ENCODE measurements at places on chromosomes 6 and 20. TPM values are rescaled to one million over a fixed set of nuclear protein-coding genes. Genes with fewer than 3 reads are reported as not detected.

DNA sequence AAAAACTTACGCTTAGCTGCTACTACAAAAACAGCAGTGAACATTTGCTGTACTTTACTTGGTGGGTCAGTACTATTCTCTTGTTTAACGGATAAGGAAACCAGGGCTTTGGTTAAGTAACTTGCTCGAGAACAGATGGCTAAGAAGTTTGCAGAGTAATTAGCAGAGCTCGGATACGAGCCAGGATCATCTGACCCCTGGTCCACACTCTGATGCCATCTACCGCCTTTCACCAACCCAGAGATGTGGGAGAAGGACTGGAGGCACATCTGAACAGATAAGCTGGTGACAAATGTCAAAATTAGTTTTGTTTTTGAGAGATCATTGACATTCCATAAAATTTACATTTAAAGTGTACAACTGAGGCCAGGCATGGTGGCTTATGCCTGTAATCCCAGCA is 18.9 kb upstream of the RPL7L1 start:
- peaks cover 10% of the 10 kb centered on the region for H3K36me3 ChIP-seq
- no peak overlapping the region for H3K4me3 ChIP-seq
- no peaks in the 10 kb centered on the region for H3K27me3 ChIP-seq
- H3K27ac ChIP-seq = no peak overlapping the region

Gene UBE2C
- 117 TPM for total RNA-seq

Gene HMGN4
- 56.0 TPM for total RNA-seq

DNA sequence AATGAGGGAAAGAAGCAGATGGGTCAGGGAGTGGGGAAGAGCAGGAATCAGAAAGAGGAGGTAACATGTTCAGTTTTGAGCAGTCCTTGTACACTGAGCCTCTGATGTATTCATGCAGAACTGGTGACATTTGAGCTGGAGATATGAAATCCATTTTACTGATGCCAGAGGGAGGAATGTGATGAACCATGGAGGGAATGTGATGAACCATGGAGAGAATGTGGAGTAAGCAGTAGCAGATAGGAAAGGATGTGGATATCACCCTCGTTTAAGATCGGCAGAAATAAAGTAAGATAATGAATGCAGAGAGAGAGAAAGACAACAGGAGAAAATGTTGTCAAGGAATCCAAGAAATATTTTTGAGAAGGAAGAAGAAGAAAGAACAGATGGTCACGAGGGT is 231.6 kb downstream of the TBXT start:
- no peaks in the 10 kb centered on the region for H3K36me3 ChIP-seq
- no peak for DNase-seq
- H3K4me1 ChIP-seq = no peaks in the 10 kb centered on the region

Gene PRICKLE4
- total RNA-seq = 1.8 TPM

Gene ELOVL4
- 0.66 TPM for total RNA-seq

DNA sequence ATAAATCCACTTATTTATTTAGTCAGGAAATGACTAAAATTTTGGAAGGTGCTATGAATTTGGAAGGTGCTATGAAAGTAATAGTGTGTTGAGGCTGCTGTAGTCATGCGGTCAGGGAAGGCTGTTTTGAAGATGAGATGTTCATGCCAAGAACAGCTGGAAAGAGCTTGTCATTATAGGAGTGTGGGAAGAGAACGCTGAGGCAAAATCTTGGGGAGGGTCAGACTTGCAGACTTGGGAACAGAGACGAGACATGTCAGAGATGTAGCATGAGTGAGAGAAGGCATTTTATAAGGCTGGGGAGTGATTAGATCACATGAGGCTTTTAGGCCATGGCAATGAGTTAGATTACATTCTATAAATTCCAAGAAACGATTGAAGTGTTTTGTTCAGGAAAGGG is 124.0 kb upstream of the B3GAT2 start:
- H3K27ac ChIP-seq = no peak overlapping the region
- no peaks in the 10 kb centered on the region for H3K36me3 ChIP-seq
- no peaks in the 10 kb centered on the region for H3K27me3 ChIP-seq
- H3K4me3 ChIP-seq = no peak overlapping the region
- no peaks in the 10 kb centered on the region for H3K4me1 ChIP-seq
- no peak for DNase-seq

Gene TSPO2
- not detected for total RNA-seq

GRCh38 chr6:127539272-127539671 is 20.1 kb upstream of the MTCL3 start:
- H3K27ac ChIP-seq = no peak overlapping the region
- no peaks in the 10 kb centered on the region for H3K4me1 ChIP-seq
- no peaks in the 10 kb centered on the region for H3K36me3 ChIP-seq
- no peak for DNase-seq

Gene MEP1A
- total RNA-seq = 207 TPM

DNA sequence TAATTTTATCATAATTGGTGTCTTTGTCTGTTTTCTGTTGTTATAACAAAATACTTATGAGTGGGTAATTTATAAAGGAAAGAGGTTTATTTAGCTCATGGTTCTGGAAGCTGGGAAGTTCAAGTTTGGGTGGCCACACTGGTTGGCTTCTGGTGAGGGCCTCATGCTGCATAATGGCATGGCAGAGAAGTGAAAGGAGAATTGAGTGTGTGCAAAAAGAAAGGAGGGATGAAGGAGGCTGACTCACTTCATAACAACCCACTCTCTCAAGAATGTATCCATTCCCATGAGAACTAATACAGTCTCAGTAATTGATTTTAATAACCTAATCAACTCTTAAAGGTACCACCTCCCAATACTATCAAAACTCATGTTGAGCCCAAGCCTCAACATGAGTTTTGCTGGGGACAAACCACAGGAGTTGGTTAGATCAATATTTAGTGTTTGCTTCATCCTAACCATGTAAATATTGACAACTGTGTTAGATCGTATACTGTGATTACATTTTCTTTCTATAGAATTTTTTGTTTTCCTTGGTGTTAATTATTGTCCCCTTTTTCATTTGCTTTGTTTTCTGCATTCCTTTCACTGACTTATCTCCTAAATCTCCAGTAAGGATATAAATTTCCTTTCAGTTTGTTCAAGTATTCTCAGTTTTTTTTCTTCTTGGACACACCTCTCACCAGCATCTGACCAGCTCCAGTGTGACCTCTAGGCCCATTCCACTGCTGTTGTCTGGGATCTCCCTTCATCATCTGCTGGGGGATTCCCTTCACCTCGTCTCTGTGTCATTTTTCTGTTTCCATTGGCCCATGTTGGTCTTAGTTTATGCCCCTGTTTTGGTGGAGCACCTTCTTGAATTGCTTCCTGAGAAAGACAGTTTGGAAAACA is 54.8 kb upstream of the SCGN start:
- no peaks in the 10 kb centered on the region for H3K36me3 ChIP-seq
- DNase-seq = no peak
- no peaks in the 10 kb centered on the region for H3K27me3 ChIP-seq
- H3K4me3 ChIP-seq = no peak overlapping the region

DNA sequence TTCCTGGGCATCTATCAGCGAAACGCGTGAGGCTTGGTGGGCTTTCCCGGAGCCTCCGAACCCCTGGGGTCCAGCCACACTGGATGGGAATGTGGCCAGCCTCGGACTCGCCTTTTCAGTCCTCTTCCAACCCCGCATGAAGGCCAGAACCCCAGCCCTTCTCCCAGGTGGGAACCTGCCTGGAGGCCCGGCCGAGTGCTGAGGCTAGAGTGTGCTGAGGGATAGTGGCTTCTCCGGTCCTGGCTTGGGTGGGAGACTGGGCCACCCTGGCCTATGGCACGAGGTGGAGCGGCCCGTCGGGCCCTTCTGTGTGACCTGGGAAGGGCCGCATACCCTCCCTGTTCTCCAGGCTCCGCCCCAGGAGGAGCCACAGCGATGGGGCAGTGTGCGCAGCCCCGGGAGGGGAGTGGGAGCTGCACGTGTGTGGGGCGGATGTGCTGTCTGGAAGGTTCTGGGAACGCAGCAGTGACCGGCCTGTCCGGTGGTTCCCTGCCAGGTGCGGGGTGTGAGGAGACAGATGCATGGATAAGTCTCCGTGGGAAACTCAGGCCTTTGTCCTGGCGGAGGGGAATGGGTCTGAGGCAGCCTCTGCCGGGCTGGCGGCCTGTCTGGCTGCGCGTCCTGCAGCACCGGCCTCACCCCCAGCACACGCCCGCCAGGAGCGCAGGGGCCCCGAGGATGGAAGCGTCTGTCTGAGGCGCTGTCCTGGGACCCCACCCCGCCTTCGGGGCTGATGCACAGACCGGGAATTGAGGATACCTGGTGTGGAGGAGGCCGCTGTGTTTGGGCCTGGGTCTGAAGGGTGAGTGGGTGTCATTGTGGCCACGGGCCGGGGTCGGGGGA is 1.1 kb upstream of the BHLHE23 start:
- no peaks in the 10 kb centered on the region for H3K4me1 ChIP-seq
- no peak overlapping the region for H3K27ac ChIP-seq
- no peaks in the 10 kb centered on the region for H3K36me3 ChIP-seq
- DNase-seq = no peak
- peaks cover 85% of the 10 kb centered on the region for H3K27me3 ChIP-seq

Gene EDEM2
- 36.0 TPM for total RNA-seq

Gene CLPSL2
- not detected for total RNA-seq

DNA sequence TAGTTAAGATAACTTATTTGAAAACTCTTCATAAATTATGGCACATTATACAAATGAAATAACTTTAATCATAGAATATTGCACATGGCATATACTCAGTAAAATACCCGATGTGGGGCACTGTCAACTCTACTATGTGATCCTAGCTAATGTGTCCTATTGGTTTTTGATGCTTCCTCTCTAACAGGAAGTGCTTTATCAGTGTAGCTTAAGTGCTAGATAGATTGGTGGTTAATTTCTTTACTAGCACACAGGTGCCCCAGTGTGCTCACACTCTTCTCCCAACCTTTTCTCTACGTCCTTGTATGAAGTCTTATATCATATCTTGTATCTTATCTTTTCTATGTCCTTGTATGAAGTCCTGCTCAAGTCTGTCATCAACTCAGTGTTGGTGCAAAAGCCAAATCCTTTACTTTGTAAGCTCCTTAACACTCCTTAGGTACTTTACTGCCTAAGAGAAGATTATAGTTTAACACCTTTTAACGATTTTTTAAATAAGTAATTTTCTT is 358.9 kb downstream of the CENPW start:
- H3K4me3 ChIP-seq = no peak overlapping the region
- H3K27me3 ChIP-seq = no peaks in the 10 kb centered on the region
- H3K4me1 ChIP-seq = no peaks in the 10 kb centered on the region
- no peak overlapping the region for H3K27ac ChIP-seq
- no peaks in the 10 kb centered on the region for H3K36me3 ChIP-seq

Gene TOX2
- total RNA-seq = 4.0 TPM

Gene MYBL2
- 71.1 TPM for total RNA-seq

DNA sequence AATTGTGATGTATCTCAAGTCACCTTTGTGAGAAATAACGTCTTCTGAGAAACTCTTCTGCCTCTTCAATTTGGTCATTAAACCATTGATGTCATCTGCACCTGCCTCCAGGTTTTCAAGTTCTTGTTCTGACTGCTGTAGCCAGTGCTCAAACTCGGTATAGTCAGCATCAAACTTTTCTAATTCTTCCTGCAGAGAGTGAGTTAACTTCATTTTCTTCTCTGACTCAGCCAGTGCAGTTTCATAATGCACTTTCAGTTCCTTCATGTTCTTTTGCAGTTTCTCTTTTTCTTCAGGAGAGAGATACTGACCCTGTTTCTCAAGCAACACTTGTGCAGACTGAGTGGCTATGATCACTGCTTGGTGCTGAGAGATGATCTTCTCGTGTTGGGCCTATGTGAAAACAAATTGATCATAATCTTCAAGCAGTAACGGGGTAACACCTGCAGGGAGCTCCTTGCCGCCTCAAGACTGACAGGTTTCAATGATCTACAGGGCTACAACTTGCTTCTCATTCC is 48.8 kb downstream of the DST start:
- H3K27ac ChIP-seq = no peak overlapping the region
- no peak for DNase-seq
- no peaks in the 10 kb centered on the region for H3K4me1 ChIP-seq
- H3K27me3 ChIP-seq = no peaks in the 10 kb centered on the region

DNA sequence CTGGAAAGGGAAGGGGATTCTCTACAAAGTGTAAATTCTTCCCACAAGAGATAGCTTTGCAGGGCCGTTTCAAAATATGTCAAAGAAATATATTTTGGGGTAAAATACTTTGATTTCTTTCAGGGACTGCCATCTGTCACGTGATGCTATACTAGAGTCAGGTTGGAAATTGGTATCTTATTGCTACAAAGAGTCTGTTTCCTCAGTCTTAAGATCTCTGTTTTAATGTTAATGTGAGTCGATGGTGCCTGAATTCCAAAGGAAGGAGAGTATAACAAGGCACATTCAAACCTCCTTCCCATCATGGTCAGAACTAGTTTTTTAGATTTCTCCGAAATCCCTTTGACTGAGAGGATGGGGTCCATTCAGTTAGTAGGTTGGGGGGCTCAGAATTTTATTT is 36.3 kb upstream of the PDE7B start:
- no peak for DNase-seq
- no peaks in the 10 kb centered on the region for H3K27me3 ChIP-seq

- DNase-seq = no peak
- H3K27me3 ChIP-seq = no peaks in the 10 kb centered on the region
- no peaks in the 10 kb centered on the region for H3K36me3 ChIP-seq
- no peak overlapping the region for H3K27ac ChIP-seq
- no peaks in the 10 kb centered on the region for H3K4me1 ChIP-seq
- no peak overlapping the region for H3K4me3 ChIP-seq
Observed at GRCh38 chr6:137351890-137352289, 132.7 kb upstream of the IFNGR1 start.

DNA sequence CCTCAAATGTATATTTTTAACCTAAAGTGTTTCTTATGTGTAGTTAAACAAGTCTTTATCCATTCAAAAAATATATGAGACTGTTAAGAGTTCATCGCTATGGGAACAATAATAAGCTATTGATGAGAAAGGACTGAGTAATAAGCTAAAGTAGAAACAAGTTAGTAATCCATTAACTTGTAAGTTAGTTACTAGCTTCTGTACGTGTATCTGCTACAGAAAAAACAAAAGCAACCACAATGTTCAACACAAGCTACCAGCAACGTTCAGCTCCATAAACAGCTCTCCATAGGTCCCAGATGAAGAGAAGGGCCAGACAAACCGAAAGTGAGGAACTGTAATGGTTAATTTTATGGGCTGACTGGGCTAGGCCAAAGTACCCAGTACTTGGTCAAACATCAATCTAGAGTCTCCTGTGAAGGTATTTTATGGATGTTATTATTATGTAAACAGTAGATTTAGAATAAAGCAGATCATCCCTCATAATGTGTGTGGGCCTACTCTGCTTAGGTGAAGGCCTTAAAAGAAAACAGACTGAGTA is 33.8 kb upstream of the FAM135A start:
- peak overlapping the region; percentile 1 for H3K27ac ChIP-seq
- no peaks in the 10 kb centered on the region for H3K4me1 ChIP-seq
- no peak for DNase-seq
- H3K36me3 ChIP-seq = no peaks in the 10 kb centered on the region

DNA sequence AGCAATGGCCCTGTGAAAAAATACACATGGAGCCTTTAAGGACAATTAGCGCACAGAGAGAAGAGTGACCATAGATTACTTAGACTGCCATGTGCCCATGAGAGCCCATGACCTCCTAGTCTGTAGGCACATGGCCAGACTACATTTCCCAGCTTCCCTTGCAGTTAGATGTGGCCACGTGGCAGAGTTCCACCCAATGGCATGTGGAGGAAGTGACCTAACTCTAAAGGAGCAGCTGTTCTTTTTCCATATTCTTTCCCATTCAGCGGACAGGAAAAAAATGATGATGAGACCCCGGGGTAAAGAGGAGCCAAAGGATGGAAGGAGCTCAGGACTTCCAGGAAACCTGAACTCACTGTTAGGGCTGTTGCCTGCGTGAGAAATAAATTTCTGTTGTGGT is 116.6 kb downstream of the CBLN4 start:
- H3K27ac ChIP-seq = no peak overlapping the region
- no peak overlapping the region for H3K4me3 ChIP-seq
- no peaks in the 10 kb centered on the region for H3K27me3 ChIP-seq

Gene HLA-G
- 91.3 TPM for total RNA-seq
